ENCODE measurements at places on chromosomes 6 and 20.

- no peak for DNase-seq
These were observed 12.4 kb upstream of the DNAJC5 start for GRCh38 chr20:63882257-63883200.

DNA sequence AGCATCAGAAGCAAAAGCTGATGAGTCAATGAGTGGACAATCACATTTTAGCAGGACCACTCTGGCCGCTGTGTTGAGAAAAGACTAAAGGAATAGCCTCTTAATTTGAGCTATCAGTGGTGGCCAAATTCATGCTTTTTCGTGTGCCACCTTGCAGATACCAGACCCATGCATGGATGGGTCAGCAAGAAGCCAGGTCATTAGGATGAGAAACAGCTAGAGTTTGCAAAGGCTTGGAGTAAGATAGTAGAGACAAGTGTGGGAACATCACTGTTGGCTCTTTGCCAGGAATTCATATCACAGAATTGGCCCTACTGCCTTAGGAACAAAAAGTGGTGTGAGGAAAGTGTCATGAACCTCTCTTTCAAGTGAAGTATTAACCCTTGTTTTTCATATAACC, 25.5 kb downstream of the MRAP2 start:
- no peak for DNase-seq

- no peak for DNase-seq
These were observed 35.2 kb downstream of the SAMD3 start for GRCh38 chr6:130187335-130188206.

DNA sequence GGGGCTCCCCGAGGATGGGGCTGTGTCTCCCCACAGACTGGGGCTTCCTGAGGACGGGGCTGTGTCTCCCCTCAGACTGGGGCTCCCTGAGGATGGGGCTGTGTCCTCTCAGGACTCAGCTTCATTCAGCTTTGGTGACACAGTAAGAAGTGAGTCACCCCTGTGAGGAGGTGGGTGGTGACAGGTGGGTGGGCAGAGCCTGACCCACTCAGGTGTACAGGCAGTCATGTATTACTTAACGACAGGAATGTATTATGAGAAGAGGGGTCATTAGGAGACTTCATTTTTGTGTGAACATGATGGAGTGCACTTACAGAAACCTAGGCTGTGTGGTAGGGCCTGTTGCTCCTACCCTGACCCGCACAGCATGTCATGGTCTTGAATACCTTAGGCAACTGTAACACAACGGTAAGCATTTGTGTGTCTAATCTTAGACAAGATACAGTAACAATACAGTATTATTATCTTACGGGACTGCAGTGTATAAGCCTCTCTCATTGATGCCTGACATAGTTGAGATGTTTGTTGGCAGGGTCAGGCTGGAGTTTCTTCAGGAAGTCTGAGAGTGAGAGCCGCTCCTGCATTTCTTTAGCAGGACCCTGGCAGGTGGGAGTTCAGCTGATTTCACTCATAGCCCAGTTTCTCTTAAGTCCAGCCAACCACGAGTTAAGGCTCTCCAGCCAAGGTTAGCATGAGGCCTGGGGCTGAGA, 10.9 kb upstream of the PGC start:
- no peak for DNase-seq

DNA sequence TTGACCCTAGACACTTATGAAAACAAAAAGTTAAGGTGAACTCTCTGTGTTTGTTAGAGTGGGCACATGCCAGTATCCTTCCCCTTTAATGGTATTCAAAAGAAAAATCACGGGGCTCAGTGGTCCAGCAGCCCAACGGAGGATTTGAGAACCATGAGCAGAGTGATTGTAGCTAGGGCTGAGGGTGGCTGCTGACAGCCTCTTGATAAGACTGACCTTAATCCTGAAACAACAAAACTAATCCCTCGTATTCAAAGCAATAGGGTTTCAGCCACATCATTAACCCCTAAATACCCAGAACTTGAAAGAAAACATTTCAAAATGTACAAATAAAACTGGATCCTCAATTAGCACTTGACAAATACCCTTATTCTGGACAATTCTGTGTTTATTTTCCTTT, 95.1 kb downstream of the SNAP25 start:
- DNase-seq: no peak

DNA sequence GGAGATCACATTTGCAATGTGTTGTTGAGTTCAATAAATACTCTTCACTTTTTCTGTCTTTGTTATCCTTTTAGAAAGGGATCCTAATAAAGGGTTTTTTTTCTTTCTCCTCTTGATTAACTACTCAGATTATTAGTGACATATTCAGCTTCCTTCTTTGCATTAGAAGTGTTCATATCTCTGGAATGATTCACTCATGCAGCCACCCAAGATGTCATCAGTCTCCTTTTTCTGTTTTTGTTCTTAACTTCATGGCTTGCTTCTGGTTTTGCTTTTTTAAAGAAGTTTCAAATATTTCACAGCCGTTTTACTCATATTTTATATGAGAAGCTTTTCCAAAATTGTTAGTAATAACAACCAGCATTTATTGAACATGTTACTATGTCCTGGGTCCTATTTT, 187.6 kb downstream of the TMEM242 start:
- no peak for DNase-seq

GRCh38 chr6:166253778-166254204, 54.4 kb downstream of the PRR18 start:
- peak; percentile 46 for DNase-seq
